ENCODE measurements at places on chromosomes 1 and 21.

- no peak for ATAC-seq
Measured at GRCh38 chr1:205525495-205526285, 21.2 kb downstream of the CDK18 start.

DNA sequence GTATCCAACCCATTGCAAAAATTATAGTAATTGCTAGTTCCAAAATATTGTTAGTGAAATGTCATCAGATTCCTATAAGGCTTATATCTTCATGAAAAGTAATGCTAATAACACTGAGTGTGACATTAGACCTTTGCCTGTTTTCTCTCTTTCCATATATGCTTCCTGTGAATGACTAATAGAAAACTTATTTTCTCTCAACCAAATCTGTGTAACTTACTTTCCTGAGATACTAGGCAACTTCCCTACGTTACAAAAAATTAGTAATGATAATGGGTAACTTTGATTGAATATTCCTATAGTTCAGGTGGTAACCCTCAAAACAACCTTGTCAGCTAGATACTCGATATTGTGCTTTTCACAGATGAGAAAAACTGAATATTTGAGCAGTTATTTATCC is 124.2 kb upstream of the HNRNPU start:
- ATAC-seq, result no peak

GRCh38 chr1:3060601-3061551 is 8.1 kb upstream of the PRDM16 start:
- ATAC-seq, result no peak

DNA sequence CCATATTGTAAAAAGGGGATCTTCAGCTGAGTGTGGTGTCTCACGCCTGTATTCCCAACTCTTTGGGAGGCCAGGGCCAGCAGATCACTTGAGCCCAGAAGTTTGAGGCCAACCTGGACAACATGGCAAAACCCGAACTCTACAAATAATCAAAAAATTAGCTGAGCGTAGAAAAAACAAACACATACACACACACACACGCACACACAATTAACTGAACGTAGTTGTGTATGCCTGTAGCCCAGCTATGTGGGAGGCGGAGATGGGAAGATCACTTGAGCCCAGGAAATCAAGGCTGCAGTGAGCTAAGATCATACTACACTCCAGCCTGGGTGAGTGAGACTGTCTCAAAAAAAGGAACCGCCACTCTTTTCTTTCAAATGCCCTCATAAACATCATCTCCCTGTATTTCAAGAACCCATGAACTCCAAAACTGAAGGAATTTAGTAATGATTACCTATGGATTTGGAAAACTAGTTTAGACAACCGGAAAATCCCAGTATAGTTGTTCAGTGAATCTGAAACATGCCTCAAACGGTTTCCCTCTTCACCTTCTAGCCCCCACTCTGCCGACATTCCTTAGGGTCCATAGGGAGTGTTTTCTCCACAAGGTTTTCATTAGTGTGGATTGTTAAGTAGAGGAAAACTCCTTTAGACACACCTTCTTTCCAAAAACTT is 4.5 kb downstream of the TXNIP start:
- no peak for ATAC-seq

GRCh38 chr1:14590411-14591180 is 7.9 kb upstream of the KAZN start:
- ATAC-seq, result peak; percentile 67

DNA sequence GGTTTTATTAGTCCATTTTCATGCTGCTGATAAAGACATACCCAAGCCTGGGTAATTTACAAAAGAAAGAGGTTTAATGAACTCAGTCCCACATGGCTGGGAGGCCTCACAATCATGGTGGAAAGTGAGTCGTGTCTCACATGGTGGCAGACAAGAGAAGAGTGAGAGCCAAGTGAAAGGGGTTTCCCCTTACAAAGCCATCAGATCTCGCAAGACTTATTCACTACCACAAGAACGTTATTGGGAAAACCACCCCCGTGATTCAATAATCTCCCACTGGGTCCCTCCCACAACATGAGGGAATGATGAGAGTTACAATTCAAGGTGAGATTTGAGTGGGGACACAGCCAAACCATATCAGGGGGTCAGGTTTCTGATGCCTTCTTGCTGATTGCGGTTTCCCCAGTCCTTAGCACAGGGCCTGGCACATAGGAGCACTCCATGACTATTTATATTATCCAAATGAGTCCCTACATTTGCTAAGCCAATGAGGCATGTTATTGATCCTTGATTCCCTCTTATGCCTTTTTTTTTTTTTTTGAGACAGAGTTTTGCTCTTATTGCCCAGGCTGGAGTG is 35.3 kb upstream of the PAXBP1 start:
- ATAC-seq, result no peak

DNA sequence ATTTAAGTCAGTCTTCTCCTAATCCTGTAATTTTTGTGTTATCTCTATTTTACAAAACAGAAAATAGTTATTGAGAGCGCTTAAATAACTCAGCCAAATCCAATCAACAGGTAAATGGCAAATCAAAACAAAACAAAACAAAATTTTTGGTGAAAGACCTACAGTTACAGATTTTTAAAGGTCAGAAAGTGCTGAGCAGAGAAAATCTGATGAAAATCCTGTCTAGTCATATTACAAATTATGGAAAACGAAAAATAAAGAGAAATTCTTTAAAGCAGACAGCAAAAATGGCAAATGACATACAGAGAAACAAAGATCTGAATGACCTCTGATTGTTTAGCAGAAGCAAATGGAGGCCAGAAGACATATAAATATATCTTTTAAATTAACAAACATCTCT is 482.4 kb downstream of the PCP4 start:
- no peak for ATAC-seq

DNA sequence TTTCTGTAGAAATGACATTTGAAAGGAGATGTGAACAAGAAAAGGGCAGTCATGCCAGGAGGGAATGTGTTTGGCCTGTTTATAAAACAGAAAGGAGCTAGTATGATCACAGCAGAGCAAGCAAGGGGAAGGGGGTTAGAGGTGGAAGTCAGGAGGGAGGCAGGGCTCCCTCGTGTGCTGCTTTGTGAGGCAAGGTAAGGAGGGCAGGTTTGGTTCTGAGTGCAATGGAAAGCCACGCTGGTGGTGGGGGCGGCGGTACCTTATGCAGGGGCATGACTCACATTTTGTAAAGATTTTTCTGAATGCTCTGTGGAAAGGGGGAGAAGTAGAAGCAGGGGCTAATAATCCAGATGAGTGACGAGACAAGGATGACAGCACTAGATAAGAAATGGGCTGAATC is 197.5 kb upstream of the C8B start:
- peak; percentile 74 for ATAC-seq

DNA sequence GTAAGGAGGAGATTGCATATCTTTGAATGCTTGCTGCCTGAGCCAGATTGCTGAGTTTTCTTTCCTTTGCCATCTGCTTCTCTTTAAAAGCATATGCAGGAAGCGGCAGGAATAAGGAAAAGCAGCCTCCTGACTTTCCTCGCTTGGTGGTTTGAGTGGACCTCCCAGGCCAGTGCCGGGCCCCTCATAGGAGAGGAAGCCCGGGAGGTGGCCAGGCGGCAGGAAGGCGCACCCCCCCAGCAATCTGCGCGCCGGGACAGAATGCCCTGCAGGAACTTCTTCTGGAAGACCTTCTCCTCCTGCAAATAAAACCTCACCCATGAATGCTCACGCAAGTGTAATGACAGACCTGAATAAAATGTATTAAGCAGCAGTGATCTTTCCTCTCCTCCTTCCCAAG is 1.5 kb downstream of the CORT start:
- ATAC-seq, result no peak

DNA sequence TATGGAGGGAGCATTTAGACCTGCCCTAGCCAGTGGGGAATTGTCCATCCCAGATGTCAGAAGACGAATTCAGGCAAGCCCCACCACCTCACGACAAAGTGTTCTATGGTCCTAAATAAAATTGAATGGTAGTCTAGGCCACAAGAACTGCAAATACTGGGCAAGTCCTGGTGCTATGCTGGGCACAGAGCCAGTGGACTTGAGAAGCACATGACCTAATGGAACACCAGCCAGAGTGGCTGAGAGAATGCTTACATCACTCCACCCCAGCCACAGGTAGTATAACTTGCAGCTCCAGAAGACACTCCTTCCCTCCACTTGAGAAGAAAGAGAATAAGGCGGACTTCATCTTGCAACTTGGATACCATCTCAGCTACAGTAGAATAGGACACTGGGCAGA is 567.3 kb upstream of the CXADR start:
- ATAC-seq, result no peak

GRCh38 chr1:156703741-156704140 is 1.6 kb downstream of the CRABP2 start:
- no peak for ATAC-seq

DNA sequence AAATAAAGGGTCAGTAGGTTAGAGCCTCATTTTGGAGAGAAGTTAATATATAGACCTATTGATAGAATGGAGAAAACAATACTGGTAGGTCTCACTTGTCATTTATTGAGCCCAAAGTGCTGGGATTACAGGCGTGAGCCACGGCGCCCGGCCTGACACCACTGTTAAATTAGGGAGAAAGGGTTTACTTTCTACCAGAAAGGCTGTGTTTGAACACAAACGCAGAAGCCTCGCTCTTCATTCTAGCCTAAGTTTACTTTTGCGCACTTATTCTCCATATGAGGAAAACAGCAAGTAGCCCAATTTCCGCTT is 710 bp upstream of the PRPF3 start:
- ATAC-seq, result no peak

- peak; percentile 87 for ATAC-seq
Measured at GRCh38 chr1:210989905-210990304, 144.0 kb downstream of the KCNH1 start.

DNA sequence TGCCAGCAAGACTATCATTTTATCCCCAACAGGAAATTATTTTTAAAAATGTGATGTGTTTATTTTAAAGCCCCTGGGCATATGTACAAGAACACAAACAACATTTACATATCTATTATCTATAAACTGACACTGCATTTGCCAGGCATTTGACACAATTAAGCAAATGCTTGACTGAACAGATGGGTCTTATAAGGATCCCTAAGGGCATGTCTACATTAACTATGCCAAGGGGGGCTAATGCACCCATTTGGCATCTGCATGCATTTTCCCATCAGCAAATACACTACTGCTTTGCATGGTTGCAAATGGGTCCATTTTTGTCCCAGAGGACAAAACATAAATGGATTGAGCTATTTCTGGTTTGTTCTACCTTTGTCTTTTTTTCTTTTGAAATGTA is 884.8 kb upstream of the B3GALT2 start:
- ATAC-seq, result no peak

DNA sequence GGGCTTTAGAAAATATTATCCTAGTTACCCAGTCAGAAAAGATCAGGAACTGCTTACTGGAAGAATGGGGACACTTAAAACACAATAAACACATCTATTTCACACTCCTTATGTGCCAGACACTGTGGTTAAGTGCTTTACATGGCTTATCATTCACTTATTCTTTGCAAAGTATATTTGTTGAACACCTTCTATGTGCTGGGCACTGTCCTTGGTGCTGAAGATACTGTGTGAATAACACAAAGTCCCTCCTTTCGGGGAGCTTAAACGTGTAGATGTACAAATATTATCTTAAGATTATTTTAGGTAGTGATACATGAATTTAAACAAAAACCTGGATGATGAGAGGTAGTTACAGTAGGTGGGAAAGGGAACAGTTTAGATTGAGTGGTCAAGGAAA is 169.3 kb downstream of the ST6GALNAC5 start:
- ATAC-seq, result no peak

- no peak for ATAC-seq
Measured at GRCh38 chr1:167251472-167251871, 30.8 kb downstream of the POU2F1 start.

DNA sequence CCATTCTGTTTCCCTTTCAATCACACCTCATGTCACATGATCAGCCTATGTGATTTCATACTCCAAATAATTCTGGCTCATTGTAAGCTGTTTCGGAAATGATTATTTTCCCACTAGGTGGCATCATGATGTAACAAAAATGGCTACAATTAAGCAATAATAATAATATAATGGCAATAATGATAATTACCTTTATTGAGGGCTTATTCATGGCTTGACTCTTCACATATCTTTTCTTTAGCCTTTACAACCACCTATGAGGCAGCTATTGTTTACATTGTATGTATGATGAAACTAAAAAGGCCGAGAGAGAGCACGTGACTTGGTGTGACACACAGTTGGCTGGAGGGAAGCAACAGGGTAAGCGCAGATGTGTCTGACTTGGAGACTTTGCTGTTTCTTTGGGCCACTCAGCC is 12.5 kb upstream of the KPRP start:
- no peak for ATAC-seq

All from motor neuron (in vitro differentiated cells).